ENCODE measurements at places on chromosomes 12 and 14.

DNA sequence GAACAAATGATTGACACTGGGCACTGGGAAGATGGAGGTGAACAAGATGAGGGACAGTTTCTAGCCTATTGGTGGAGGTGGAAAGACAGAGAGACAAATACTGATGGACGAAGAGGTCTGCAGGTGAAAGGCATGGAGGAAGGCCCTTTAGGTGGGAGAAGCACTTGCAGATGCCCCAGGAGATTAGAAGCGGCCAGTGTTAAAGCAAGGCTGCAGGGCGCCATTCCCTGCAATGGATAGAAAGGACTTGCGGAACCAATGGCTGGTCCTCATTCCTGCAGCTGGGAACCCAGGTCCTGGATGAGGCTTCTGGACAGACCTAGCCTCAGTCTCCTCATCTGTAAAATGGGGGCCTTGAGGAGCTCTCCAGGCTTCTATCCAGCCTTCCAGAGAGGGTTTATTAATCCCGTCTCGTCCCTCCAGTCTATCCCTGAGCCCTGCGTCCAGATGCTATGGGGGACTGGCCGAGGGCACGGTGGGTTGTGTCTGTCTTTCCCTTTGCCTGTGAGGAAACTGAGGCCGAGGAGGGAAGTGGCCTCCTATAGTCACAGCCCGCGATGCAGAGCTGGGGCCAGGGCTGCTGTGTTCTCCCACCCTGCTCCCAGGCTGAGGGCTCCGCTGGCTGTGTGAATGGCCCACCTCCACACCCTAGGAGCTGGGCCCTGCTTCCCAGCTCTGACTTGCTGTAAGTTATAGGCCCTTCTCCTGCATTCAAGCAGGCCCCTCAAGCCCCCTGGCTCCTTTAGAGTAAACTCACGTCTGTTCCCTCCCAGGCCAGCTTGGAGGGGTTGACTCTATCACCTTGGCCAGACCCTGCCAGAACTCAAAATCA is 33.0 kb downstream of the CYP46A1 start:
- DNase-seq, result no peak

DNA sequence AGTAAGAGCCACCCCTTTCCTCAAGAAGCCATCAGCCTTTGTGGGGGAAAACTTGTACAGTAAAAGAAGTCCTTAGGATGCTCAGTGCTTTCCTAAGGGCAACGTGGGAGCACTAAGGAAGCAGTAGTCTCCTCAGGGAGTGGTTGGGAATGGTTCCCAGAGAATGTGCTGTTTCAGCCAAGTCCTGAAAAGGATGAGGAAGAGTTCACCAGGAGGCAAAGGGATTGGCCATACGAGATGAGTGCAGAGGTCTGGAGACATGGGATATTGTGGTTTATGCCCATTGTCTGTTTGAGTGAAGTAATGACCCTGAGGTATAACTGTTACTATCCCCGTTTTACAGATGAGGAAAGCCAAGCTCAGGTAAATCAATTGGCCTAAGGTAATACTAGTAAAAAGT is 86.0 kb upstream of the ATF1 start:
- no peak for DNase-seq

DNA sequence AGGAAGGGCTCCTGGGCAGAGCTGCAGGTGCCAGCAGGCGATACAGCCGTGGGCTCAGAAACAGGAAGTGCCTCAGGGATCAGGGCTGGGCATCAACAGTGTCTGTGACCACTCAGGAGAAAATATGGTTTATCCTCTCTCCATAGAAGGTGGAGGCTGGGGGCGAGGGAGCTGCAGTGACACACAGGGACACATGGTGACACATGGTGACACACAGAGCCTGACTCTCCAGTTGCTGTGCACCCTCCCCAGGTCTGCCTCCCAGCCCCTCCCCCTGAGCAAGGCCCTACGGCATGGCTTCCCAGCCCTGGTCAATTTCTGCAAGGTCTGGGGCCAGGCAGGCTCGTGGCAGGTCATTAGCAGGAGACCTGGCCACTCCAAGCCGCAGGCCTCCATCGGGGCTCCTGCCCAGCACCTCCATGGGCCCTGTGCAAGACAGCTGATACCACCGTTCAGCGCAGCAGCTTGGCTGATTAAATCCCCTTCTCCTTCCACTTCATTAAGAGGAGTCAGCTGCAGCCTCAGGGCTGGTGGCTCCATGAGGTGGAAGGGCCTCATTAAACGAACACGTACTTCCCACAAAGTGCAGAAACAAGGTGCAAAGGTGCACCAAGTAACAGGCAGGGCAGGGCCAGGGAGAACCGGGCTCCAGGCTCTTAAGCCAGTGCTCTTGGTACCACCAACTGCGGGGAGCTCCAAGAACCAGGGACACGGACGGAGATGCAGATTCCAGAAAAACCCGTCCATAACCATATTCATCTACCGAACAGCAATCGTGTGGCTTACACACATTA is 60.7 kb downstream of the CCNK start:
- no peak for DNase-seq

DNA sequence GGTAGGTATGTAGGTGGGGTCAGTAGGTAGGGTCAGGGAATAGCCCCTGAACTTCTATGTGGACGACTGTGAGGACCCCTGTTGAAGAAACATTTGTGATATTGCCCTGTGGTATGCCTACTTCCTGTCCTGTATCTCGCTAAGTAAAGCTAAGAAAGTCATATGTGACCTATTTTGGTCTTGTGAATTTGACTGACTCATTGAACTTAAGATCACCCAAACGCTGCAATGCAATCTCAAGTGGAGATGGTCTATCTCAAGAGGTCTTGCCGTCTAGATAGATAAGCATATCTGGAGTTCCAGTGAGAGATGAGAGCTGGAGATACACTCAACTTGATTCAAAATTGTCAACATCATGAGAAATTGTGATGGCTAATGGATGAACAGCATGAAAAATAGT is 73.8 kb downstream of the TRAFD1 start:
- DNase-seq, result no peak

- DNase-seq, result no peak
Observed at GRCh38 chr14:65035049-65035448, 48.4 kb downstream of the FNTB start.

GRCh38 chr14:46323404-46323762 is 328.2 kb downstream of the RPL10L start:
- DNase-seq, result no peak

- DNase-seq, result no peak
Observed at GRCh38 chr12:43836475-43836989, 651 bp downstream of the TMEM117 start.

- DNase-seq, result no peak
Observed at GRCh38 chr12:3920351-3921150, 47.4 kb upstream of the PARP11 start.

DNA sequence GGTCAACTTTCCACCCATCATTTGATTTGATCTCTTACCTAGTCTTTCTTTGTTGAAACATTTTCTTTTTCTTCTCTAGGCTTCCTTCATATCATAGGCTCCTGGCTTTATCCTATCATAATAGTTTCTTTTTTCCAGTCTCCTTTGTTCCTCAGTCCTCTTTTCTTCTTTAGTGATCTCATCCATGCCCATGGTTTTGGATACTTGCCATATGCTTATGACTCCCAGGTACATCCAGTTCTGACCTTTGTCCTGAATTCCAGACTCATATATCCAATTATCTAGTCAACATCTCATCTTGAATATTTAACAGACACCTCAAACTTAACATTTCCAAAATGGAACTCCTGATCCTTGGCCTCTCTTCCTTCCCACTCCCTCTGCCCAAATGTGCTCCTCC is 36.1 kb upstream of the KRAS start:
- DNase-seq, result no peak

DNA sequence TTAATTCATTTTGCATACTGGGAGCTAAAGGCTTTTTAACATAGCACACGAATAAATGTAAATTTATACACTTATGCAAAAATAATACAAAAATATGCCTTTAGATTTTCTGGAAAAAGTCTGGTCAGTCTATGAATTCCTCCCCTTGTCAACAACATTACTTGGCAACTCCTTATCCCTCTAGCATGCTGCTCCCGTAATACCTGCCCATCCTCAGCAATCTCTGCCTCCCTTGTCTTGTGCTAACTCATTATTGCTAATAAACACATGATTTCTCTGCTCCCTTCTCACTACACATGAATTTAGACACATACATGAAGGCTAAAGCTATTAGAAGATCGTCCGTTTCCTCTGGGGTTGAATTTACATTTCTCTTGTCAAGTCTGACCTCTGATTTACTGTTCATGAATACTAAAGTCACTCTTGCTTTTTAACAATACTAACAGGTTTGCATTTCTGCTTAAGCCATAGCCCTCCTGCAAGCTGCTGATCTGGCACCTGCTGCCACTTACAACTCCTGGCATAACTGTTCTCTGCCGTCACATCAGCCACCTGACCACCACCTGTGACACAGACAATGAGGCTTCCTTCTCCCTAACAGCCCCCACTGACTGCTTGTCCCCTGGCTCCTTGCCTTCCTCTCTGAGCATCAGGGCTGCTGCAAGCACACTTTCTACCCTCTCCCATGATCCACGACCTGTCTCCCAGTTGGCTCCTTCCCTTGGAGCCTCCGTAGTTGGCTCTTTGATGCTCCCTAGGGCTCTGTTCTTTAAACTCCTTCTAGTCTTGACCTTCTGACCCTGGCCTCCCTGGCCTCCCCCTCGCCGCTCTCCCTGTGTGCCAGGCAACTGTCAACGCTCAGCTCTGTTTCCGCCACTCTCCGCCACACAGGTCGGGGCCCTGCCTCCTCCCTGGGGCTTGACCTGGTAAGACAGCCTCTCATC is 177.6 kb downstream of the CALM1 start:
- no peak for DNase-seq

- no peak for DNase-seq
Observed at GRCh38 chr12:71503579-71504391, 64.2 kb downstream of the LGR5 start.

- DNase-seq, result no peak
Observed at GRCh38 chr12:112182499-112182898, 57.1 kb downstream of the TRAFD1 start.

GRCh38 chr14:93304771-93305170 is 28.1 kb downstream of the BTBD7 start:
- no peak for DNase-seq

- DNase-seq, result no peak
Observed at GRCh38 chr12:52011602-52012214, 5.0 kb downstream of the TAMALIN start.

DNA sequence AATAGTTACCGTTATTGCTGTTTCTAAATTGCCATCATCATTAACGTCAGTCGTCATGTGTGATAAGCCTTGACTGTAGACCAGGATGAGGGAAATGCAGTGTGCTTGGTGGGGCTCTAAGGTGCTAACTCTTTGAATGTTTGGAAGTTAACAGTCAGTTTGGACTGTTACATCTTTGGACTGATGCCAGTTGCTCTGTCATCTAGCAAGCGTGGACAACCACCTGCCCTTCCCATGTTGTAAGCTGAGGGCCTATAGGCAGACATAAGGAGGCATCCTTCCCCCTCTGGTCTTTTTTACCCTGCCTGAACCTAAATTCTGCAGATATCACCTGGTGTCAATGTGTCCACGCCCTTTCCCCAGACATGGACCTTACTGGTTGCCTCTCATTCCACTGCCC is 94.4 kb downstream of the PPP2R5C start:
- DNase-seq, result no peak

DNA sequence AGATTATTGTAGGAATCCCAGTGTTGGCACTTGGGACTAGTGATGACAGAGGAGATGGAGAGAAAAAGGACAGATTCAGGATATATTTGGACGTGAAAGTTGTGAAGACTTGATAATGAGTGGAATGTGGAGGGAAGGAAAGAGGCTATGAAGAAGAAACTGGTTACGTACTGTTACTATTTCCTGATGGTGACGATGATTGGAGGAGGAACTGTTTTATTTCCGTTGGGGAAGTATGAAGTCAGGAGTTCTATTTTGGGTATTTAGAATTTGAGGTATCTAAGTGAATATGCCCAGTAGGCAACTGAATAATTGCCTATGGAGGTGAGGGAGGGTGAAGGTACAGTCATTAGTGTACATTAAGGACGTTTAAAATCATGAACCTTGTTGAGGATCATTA is 207.2 kb downstream of the TMTC2 start:
- no peak for DNase-seq

DNA sequence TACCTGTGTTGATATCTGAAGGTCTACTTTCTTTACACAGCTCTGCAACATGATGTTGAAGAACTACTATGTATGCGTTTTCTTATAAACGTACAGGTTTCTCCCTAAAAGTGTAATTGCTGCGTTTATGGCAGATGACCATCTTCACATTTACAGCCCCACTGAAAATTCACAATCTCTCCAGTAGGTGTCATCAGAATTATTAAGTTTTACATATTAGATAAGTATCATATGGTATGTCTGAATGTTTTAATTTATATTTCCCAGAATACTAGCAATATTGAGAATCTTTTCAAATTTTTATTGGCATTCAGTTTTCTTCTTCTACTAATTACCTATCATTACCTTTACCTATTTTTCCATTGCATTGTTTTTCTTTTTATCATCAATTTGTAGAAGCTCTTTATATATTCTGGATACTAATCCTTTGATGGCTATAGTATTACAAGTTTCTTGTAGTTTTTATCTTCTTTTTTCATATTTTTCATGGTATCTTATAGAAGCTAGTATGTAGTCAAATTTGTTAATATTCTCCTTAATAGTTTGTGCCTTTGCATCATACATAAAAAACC is 123.5 kb downstream of the CAPZA3 start:
- DNase-seq, result no peak

DNA sequence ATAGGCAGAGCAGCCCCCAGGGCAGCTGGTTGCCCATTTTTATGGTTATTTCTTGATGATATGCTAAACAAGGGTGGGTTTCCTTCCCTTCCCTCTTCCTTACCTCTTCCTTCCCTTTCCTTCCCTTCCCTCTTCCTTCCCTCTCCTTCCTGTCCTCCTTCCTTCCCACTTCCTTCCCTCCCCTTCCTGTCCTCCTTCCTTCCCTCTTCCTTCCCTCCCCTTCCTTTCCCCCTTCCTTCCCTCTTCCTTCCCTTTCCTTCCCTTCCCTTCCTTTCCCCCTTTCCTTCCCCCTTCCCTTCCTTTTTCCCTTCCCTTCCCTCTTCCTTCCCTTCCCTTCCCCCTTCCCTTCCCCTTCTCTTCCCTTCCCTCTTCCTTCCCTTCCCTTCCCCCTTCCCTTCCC is 87.7 kb downstream of the MAP1LC3B2 start:
- no peak for DNase-seq

GRCh38 chr12:88503281-88503703 is 77.0 kb downstream of the KITLG start:
- DNase-seq, result no peak

DNA sequence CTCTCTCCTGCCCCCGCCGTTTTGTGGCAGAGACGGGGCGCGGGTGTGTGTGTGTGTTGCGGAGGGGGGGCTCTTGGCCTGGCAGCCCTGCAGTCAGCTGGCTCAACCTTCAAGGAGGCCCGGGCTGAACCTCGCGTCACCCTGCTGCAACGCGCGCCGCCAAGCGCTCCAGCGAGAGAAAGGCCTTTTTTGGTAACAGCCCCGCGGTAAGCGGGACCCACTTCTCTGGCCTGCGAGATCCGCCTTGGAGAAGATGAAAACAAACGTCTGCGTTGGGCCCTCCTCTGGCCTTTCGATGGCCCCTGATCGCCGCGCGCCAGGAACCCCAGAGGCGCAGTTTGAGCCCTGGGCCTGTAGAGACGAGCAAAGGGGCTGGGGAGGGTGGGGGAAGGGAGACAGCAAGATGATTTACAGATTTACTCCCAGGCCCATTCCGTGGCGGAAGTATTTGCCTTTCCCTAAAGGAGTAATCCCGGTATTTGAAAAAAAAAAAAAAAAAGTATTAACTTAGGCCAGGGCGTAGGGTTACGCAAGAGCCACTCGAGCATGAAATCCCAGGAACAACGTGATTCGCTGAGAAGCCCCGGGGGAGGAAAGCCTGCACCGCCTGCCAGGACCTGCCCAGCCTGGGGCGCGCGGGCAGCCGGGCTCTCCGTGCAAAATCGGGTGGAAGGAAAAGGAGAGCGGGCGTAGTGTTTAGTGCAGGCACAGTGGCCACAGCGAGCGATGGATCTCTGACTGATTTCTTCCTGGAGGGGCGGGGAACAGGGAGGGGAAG is 4.5 kb upstream of the IRF2BPL start:
- DNase-seq, result peak; percentile 65
